ENCODE measurements at places on chromosomes 6 and 20.

DNA sequence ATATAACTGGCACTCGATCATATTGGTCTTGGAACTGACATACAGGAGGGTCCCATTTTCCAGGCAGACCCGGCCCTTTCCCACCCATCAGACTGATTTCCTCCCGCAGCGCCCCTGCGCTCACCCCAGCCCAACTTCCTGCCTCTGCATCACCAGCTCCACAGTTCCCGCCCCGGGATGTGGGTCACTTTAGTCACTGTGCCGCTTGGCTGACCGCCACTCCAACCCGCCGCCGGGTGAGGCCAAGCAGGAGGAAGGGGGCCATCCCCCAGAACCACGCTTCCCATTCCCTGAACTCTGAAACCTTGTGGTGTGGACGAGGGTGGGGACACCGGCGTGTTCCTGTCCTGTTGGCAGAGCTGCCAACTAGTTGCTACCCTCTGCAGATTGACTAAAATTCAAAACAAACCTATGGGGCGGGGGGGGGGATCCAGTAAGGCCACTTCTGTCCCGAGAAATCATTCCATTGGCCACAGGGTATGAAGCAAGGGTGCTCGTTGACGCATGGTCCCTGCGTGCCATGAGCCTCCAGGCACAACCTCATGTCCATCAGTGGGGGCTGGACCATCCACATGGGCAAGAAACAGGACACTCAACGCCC, 12.3 kb downstream of the TGM2 start:
- DNase-seq = peak; percentile 72

DNA sequence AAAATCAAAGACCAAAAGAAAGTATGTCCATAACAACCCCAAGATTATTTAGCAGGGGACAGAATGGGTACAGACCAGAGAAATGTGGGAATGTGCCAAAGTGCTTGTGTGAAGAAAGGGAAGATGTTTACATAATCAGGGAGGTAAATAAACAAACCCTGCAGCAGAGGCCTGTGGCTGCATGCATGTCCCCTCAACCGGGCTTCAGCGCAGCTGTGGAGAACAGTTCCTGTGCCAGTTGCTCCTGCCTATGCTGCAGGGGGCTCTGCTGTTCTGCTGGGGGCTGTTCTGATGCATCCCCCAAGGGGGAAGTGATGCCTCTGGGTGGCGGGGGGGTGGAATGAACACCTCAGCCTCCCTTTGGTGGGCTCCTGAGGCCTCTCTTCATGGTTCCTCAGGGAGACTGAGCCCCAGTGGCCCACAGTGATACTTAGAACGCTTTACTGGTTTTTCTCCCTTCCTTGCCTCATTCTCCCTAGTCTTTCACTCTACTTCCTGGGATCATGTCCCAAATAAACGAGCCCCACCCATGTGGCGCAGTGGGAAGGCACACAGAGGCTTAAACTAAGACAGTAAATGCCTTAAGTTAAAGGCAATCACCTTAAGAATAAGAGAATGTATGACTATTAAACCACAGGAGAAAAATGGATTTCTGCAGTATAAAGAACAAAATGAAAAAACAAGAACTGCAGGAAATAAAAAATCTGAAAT, 23.0 kb downstream of the RAB23 start:
- no peak for DNase-seq

DNA sequence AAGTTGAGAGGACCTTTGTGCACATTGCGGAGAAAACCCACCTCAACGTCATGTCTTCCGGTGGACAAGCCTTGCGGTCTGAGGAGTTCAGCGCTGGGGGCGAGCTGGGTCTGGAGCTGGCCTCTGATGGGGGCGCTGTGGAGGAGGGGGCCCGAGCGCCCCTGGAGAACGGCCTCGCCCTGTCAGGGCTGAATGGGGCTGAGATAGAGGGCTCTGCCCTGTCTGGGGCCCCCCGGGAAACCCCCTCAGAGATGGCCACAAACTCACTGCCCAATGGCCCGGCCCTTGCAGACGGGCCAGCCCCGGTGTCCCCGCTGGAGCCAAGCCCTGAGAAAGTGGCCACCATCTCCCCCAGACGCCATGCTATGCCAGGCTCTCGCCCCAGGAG, 14.6 kb upstream of the SLC22A7 start:
- DNase-seq = no peak

GRCh38 chr6:44253307-44254101, 3.8 kb downstream of the SLC35B2 start:
- DNase-seq = no peak

GRCh38 chr20:43940518-43941225, 26.0 kb downstream of the TOX2 start:
- DNase-seq = no peak

DNA sequence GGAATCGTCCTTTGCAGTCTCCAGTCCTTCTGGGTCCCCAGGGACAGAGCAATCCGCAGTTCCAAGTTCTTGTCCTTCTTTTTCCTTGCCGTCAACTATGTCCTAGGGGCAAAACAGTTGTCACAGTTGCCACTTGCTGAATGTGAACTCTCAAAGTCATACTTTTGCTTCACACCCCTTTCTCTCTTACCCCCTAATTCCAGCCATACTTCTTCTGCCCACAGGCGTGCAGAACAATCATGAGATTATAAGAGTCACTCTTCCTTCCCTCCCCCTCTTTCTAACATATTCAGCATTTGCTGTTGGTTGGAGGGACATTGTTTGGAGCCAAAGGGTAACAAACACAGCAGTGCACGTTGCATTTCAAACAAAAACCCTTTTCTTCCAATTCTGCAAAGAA, 74.4 kb downstream of the BCAS1 start:
- no peak for DNase-seq

- DNase-seq = no peak
Observed at GRCh38 chr6:67112120-67112519, 1405.1 kb upstream of the EYS start.

- DNase-seq = no peak
Observed at GRCh38 chr6:139240161-139241010, 51.4 kb downstream of the TXLNB start.

- no peak for DNase-seq
Observed at GRCh38 chr6:56510984-56511531, 131.6 kb downstream of the DST start.

DNA sequence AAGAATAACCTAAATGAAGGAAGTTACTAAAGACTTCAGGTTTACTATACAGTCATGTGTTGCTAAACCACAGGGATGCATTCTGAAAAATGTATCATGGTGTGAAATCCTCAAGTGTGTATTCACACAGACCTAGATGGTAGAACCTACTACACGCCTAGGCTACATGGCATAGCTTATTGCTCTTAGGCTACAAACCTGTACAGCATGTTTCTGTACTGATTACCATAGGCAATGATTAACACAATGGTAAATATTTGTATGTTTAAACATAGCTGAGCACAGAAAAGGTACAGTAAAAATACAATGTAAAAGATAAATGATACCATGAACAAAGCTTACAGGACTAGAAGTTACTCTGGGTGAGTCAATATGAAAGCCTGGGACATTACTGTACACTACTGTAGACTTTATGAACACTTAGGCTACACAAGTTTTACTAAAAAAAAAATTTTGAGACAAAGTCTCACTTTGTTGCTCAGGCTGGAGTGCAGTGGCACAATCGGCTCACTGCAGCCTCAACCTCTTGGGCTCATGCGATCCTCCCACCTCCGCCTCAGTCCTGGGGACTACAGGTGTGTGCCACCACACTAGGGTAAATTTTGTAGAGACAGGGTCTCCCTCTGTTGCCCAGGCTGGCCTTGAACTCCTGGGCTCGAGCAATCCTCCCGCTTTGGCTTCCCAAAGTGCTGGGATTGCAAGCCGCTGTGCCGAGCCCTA, 36.0 kb downstream of the ADNP start:
- DNase-seq = no peak

DNA sequence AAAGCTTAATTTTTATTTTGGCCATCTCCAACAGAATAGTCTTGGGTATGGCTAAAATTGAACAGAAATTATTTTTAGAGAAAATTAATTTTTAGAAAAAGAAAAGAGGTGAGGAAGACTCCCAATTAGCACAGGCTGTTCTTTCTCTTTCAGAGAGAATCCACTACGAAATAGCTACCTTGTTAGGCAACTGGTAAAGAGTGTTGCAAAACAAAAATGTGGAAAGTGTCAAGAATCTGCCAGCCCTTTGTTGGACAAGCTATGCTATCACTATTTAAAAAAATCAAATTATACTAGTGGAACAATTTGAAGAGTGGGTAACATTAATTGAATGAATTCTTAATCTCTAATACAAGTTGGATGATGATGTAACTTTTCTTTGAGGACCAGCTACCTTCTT, 19.2 kb upstream of the ZSCAN9 start:
- DNase-seq = no peak

- no peak for DNase-seq
Observed at GRCh38 chr20:533526-533925, 10.1 kb downstream of the CSNK2A1 start.

DNA sequence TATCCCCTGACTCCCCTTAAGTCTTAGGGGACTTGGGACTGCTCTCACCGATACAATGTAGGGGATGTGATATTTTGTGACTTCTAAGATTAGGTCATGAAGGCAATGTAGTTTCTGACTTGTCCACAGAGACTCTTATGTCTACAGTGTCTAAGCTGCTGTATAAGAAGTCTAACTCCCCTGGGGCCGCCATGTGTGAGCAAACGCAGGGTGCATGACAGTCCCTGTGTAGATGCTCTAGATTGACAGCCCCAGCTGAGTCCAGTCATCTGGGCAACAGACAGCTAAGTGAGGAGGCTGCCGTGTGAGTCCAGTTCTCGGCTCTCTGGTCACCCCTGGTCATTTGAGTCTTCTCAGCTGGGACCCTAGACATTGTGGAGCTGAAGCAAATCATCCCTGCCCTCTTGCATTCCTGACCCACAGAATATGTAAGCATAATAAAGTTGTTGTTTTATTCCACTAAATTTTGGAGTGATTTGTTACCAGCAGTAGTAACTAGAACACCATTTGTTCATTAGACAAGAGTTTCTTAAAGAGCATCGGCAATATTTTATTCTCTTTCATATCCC, 743.3 kb upstream of the CHD6 start:
- DNase-seq = no peak

DNA sequence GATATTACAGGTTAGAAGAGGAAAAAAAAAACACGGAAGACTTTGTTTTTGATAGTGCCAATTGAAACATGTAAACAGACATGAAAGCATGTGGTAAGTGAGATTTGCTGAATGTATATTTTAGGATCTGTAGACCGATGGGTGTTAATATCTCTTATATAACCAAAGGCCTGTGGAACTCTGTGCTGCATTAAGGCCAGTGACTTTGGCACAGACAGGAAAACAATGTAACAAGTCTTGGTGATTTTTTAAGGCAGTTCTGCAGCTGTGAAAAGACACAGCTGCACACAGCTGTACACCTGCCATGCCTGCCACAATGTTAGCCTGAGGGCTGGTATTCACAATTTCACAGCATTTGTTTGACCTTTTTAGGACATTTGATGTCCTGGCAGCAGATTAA, 6.1 kb downstream of the SOBP start:
- no peak for DNase-seq

GRCh38 chr6:137102050-137102848, 57.5 kb upstream of the IL20RA start:
- DNase-seq = no peak

- DNase-seq = no peak
Observed at GRCh38 chr6:26086211-26086610, 1.0 kb upstream of the HFE start.

- DNase-seq = no peak
Observed at GRCh38 chr6:129812145-129812777, 48.9 kb downstream of the TMEM244 start.

DNA sequence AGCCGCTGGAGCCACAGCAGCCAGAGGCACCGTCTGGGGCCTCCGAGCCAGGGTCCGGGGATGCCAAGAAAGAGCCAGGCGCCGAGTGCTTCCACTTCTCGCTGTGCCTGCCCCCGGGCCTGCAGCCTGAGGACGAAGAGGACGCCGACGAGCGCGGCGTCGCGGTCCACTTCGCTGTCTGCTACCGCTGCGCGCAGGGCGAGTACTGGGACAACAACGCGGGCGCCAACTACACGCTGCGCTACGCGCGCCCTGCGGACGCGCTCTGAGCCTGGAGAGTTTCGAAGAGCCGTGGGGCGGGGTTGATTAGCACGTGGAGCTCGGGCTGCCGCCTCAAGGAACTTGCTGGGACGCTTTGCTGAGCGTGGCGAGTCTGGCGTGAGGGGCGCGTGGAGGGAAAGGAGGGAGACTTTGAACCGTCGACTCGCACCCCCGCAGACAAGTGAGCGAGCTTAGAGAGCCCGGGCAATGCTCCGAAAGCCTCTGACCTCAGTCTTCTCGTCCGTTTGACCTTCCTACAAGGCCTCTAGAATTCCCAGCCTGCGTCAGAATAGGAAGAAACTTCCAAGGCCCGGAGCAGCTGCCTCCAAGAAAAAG, 1.3 kb downstream of the PPP1R3G start:
- no peak for DNase-seq

DNA sequence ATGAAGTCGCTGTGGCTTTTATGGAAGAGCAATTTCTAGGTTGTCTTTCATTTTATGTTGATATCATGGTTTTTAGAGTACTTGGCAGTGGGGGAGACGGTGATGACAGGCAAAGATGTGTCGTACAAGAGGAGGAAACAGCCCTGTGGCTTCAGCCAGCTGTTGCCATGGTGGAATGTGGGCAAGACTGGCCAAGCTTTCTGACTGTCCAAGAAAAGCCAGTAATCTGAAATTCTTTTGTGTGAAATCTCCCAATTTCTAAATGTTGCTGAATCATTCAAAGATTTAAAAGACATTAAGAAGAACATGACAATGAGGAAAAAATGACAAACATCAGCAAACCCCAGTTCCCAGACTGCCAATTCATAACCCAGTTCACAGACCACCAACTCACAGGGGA, 23.1 kb downstream of the PFDN4 start:
- no peak for DNase-seq
